Type B pancreatic cell (in vitro differentiated cells): ENCODE measurements at places on chromosomes 12 and 14. TPM values are rescaled to one million over a fixed set of nuclear protein-coding genes. Genes with fewer than 3 reads are reported as not detected.

GRCh38 chr14:75392686-75393641, 34.9 kb upstream of the JDP2 start:
- DNase-seq = no peak

KLHL33 gene
- total RNA-seq = not detected in 2 replicates

C12orf60 gene
- total RNA-seq = 1.9 and 2.7 TPM in 2 replicates

DNA sequence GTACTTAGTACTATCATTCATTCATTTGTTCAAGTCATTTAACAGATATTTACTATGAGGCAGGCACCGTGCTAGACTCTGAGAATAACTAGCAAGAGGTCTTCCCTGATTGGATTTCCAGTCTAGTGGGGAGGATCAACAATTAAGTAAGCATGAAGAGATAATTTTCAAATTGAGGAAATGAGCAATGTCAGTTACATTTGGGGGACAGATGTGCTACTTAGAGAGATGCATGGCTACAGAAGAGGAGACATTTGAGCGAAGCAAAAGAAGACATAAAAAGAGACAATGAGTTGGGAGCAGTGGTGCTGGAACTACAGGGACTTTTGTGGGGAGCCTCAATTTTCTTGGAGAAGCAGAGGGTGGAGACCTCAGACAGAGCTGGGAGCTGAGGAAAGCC, 7.7 kb downstream of the KCNA5 start:
- DNase-seq = no peak

PPP1R1A gene
- 24.9 and 43.3 TPM in 2 replicates for total RNA-seq

DNA sequence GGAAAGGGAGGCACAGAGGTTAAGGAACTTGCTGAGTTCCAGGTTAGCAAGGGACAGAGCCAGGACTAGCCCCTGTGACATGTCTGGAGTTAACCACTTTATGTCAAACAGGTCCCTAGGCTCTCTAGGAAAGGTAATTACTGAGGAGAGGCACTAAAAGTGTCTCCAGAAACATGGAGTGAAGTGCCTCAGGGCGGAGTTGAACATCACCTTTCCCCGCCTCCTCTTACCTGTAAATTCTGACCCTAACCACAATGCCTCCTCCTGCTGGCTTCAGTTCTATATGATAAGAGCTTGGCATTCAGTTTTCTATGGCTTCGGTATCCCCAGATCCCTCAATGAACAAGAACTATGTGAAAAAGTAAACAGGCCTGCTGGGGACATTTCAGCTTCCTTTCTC, 18.1 kb downstream of the RPH3A start:
- DNase-seq = no peak

DNA sequence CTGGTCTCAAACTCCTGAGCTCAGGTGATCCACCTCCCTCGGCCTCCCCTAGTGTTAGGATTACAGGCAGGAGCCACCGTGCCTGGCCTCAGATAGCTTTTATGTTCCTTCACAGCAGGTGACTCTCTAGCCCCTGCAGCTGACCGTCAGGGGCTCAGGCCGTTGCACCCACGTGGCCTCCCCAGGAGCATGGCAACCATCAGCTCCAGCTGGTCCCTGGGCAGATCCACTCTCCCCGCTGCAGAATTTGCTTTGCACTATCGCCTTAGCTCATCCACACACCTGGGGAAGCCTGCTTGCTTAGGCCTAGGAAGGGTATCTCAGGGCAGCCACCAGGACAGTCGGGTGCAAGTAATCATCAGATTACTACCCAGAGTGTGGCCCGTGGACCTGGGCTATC, 62.6 kb downstream of the TSPAN9 start:
- DNase-seq = no peak

GRCh38 chr12:77433799-77434198, 368.4 kb upstream of the E2F7 start:
- DNase-seq = no peak

- no peak for DNase-seq
Observed at GRCh38 chr14:68519671-68520187, 273.1 kb downstream of the ZFP36L1 start.

DNA sequence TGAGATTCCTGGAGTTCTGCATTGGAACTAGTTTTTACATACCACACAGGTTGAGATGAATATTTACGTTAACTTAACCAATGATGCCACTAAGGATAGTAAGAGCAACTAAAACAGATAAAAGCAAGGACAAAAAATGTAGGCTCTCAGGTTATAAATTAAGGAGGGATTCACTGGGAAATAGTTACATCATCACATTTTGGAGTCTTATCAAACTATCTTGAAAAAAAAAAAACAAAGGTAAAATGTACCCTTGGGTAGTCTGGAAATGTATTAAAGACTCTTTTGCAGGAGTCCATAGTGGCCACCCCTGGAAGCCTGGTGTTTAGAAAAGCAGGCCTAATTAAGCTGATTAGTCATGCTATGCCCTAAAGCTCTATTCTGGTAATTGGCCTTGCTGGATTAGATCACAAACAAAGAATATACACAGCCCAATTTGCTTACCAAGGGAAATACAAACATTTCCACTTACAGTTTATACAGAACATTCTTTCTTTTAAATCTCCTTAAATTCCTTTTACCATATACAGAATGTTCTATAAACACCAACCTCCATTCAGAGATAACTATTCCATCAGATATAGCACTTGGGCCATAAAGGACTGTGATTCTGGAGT, 39.3 kb downstream of the SLC25A47 start:
- no peak for DNase-seq

DPY19L2 gene
- total RNA-seq = 9.3 and 25.0 TPM in 2 replicates

- DNase-seq = no peak
Observed at GRCh38 chr14:84591827-84592445, 938.0 kb upstream of the FLRT2 start.

DNA sequence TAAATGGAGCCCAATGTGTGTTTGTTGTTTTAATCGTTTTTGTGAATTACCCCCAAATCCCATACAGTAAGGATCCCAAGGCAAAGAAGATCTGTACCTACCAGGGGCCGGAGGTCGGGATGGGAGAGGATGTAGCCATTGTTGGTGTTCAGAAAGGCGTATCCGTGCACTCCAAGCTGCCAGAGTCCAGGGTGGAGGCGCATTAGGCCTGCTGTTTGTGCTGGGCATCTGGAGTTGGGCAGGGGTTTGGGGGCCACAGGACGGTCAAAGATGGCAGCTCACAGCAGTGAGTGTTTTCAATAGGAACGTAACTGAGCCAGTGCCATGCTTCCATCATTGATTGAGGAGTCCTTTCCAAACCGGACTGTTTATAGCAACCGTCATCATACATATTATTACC, 40.2 kb downstream of the CACNA2D4 start:
- DNase-seq = peak; percentile 37

DNA sequence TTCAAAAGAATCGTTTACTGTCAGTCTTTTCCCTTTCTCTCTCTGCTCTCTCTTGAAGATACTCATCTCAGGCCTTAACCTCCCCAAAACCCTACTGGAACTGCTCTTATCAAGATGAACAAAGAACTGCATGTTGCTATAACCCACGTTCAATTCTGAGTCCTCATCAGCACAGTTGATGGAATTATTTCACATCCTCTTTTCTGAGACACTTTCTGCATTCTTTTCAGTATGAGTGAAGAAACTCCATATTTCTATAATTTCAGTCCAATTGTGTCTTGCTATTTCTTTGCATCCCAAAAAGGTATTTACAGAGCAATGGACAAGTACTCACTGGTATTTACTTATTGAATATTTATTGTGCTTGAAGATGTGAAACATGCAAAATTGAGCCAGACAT, 160.1 kb upstream of the CPNE8 start:
- DNase-seq = no peak

DNA sequence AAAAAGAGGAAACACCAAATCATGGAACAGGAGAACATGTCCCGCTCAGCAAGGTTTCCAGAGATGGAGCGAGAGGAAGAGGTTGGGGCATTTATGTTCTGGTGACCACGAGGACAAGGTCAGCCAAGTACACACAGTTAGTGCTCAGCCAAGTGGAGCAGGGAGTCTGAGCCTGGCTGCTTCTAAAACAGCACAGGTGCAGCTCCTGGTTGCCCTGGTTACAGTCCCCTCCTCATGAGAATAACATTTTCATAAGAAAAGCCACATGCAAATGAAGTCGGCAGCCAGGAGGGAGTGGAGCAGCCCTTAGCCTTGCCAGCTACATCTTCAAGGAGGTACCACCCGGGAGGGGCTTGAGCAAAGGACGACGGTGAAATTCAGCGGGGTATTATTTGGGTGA, 81.8 kb downstream of the NOS1 start:
- no peak for DNase-seq

DNA sequence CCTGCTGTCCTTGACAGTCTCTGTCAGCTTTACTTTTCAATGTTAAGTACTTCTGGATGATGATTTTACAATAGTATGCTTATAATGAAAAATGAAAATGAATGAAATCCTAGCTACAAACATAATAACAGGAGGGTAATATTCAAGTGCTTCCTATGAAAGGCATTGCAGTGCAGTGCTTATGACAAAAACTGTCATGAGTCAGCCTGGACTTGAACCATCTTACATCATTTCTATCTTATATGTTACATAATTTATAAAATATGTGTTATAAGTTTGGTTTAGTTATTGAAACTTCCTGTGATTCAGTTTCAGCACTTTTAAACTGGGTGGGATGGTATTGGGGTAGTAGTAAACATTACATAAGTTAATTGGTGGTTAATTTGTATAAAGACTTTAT, 451.7 kb downstream of the TMEM117 start:
- no peak for DNase-seq

DNA sequence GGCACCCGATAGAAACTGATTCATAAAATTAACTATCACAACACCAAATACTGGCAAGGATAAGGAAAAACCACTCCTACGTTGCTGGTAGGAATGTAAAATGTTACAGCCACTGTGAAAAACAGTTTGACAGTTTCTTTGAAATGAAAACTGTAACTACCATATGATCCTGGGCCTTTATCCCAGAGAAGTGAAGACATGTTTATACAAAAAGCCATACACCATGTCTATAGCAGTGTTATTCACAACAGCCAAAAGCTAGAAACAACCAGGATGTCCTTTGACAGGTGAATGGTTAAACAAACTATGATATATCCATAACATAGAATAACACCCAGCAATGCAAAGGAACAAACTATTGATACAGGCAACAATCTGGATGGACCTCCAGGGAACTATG, 3.7 kb upstream of the C14orf132 start:
- no peak for DNase-seq

- peak; percentile 18 for DNase-seq
Observed at GRCh38 chr12:112907415-112908157, 824 bp downstream of the OAS1 start.

RNASE7 gene
- 0.55 TPM in 1 of 2 replicates, not detected in the other for total RNA-seq

TBX3 gene
- total RNA-seq = 102 and 130 TPM in 2 replicates

DNA sequence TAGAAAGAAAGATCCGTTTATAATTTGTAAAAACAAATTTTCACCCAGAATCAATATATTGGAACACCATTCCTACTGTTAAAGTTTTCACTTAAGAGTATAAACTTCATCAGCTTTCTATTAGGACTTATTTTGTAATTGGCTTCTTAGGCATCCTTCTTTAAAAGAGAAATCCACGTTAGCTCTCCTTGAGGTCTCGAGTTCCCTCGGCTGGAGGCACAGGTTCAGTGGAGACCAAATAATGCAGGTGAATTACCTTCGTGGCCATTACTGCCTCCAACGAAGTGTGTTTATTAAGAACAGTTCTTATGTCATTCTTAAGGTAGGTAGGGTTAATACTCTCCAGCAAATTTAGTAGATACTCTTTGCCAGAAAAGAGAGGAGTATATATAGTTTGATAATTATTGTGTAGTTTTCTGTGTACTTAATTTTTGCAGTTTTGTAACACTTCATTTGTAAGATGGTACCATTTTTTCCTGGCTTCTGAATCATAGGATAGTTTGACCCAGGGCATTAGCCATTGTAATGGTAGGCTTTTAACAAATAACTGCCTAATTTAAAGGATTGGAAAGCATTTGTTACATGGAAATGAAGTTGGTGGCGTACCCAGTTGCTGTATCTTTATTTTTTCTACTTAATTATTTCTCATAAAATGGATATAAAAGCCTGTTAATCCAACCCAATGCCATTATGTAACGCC, 2.2 kb downstream of the CALM1 start:
- DNase-seq = no peak

RHEBL1 gene
- total RNA-seq = 0.88 and 1.8 TPM in 2 replicates

- peak; percentile 40 for DNase-seq
Observed at GRCh38 chr12:109770104-109770860, 56.7 kb downstream of the FAM222A start.

- no peak for DNase-seq
Observed at GRCh38 chr14:100438678-100439592, 115.8 kb downstream of the SLC25A47 start.

GRCh38 chr14:50340963-50341362, 28.8 kb downstream of the DMAC2L start:
- DNase-seq = no peak

DNA sequence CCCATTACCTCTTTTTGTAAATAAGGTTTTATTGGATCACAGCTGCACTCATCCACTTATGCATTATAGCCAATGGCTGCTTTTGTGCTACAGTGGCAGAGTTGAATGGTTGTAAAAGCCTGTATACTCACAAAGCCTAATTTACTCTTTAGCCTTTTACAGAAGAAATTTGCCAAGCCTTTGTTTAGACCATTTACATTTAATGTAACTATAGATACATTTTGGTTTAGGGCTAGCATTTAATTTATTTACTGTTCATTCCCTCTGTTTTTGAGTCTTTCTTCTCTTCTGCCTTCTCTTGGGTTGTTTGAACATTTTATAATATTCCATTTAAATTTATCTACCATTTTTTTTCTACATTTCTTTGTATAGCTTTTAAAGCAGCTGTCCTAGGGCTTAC, 217.1 kb upstream of the AMIGO2 start:
- DNase-seq = no peak

CELA1 gene
- total RNA-seq = not detected in 2 replicates

DNA sequence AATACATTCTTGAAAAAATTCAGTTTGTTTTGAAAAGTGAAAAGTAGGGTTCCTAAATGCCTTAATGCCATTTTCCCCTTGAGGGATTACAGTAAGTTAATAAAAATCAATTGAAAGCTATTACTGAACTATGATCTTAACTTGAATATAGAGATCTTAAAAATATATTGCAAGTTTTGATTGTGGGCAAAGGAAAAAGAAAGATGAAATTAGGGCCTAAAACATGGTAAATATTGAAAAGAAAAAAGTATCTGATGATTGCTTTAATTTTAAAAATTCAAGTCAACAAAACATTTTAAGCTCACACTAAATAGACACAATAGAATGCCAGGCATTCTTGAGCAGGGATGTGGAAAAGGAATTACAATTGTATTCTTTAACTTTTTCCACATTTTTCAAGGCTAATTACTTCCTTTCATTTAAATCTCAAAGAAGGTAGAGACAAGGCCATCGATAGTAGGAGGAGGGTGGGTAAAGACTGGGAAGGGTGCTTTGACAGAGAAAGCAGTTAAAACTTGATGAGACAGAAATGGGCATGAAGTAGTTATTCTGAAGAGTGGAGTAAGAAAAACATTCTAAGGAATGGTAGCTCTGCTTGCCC, 294.4 kb downstream of the NELL2 start:
- DNase-seq = no peak
